ENCODE measurements at places on chromosomes 7 and 10. TPM values are rescaled to one million over a fixed set of nuclear protein-coding genes. Genes with fewer than 3 reads are reported as not detected.

DNA sequence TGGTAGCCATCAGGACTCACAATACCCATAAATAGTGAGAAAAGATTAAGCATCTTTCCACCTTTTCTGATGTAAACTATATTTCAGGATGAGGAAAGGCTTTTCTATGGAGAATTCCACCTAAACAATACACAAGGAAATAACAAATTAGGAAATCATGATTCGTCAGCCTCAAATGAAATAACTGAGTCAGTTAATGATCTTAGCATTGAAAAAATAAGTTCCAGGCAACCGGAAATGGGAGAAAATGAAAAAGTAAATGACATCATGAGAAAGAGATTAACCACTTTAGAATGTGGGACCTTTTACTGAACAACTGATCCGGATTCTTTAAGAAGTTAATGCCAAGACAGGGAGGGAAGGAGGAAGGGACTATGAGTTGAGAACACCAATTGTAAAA is 742.3 kb downstream of the TNS3 start:
- H3K27ac ChIP-seq, result no peak overlapping the region
- H3K36me3 ChIP-seq, result no peaks in the 10 kb centered on the region
- H3K4me3 ChIP-seq, result no peak overlapping the region
- DNase-seq, result no peak
- H3K27me3 ChIP-seq, result no peaks in the 10 kb centered on the region

DNA sequence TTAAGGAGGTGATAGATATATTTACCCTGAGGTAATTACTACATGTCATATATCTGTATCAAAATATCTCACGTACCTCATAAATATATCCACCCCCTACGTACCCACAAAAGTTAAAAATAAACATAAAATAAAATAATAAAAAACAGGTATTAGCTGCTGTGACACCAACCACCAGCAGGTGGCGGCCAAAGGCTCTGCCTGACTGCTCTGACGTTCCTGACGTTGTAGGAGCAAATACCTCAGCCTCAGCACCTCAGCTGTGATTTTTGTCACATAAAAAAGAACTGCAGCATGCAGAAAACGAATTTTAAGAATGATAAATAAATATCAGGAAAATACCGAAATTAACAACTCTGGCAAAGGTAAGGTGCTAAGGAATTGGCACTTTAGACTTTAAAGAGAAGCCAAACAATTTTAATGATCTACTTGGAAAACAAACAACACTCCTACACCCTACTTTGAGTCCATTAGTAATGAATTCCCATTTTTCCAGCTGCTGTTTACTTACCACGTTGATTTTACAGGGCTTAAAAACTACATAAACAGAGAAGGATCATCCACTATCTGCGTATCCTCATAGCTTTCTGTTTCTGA is 125.4 kb upstream of the TARP start:
- no peaks in the 10 kb centered on the region for H3K36me3 ChIP-seq
- peak; percentile 71 for DNase-seq
- H3K4me1 ChIP-seq, result no peaks in the 10 kb centered on the region

- peak; percentile 38 for DNase-seq
- H3K27ac ChIP-seq, result peak overlapping the region; percentile 75
- peak overlapping the region; percentile 61 for H3K4me3 ChIP-seq
Observed at GRCh38 chr7:75639071-75639885, 99.5 kb downstream of the HIP1 start.

DNA sequence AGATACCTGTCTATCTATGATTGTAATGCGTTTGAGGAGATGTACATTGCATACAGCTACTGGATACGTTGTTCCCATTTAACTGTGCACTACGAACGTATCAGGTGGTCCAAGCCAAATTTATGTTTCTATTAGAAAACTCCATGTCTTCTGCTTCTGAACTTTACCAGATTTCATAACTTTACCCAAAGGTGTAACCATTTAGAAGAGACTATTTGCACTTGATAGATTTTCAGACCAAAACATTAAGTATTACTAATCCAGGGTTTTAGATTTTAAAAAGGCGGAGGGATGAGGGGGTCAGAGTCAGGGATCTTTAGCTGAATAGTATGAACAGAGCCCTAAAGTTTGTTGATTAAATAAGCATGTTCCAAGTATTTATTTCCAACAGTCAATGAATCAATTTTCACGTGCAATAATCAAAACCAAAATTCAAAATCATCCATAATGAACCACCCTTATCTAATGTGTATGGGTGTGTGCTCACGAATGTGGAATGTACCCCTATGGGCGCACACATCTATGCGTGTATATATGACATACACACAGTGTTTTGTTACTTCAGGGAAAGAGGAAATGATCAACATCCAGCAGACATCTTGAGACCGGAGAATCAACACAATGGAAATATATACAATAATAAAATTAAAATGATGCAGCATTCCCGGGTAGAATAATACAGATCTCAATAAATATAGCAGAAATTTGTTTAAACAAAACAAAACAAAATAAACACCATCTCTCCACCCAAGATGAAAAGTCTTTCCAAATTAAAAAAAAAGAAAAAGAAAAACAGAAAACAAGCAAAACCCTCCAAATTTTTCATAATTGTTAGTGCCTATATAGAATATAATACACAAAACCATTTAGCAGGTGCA is 3.4 kb downstream of the FEZF1 start:
- no peak overlapping the region for H3K27ac ChIP-seq
- no peak for DNase-seq
- H3K4me1 ChIP-seq, result peaks cover 12% of the 10 kb centered on the region
- H3K4me3 ChIP-seq, result no peak overlapping the region
- H3K27me3 ChIP-seq, result peaks cover 11% of the 10 kb centered on the region

GRCh38 chr7:31146538-31146937 is 94.4 kb downstream of the ADCYAP1R1 start:
- no peaks in the 10 kb centered on the region for H3K27me3 ChIP-seq
- no peak overlapping the region for H3K4me3 ChIP-seq
- no peaks in the 10 kb centered on the region for H3K4me1 ChIP-seq

DNA sequence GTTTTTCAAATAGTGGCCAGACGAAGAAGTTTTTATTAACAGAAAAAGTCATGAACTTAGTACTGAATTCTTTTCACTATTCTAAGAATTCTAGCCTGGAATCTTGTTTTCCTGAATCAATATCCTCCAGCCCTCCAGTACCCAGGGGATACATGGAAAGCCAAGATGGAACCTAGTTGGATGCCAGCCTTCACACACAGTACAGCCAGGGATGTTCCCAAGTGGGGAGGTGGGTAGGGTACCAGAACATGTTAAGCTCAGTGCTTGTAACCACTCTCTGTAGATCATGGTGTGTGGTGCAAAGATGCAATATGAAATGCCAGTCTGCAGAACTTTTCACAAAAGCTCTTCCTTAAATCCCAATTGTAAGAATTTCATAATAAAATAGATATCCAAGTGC is 128.0 kb downstream of the POU6F2 start:
- no peak overlapping the region for H3K27ac ChIP-seq
- no peaks in the 10 kb centered on the region for H3K36me3 ChIP-seq
- DNase-seq, result no peak
- H3K4me1 ChIP-seq, result no peaks in the 10 kb centered on the region

- DNase-seq, result no peak
- no peaks in the 10 kb centered on the region for H3K4me1 ChIP-seq
- no peak overlapping the region for H3K4me3 ChIP-seq
Observed at GRCh38 chr10:27624941-27625340, 120.7 kb downstream of the MKX start.

GRCh38 chr7:112143136-112143535 is 63.1 kb downstream of the DOCK4 start:
- H3K27me3 ChIP-seq, result no peaks in the 10 kb centered on the region
- no peak overlapping the region for H3K4me3 ChIP-seq
- H3K36me3 ChIP-seq, result no peaks in the 10 kb centered on the region
- H3K4me1 ChIP-seq, result no peaks in the 10 kb centered on the region
- H3K27ac ChIP-seq, result no peak overlapping the region

- no peaks in the 10 kb centered on the region for H3K4me1 ChIP-seq
- H3K36me3 ChIP-seq, result no peaks in the 10 kb centered on the region
- no peak overlapping the region for H3K27ac ChIP-seq
Observed at GRCh38 chr7:27519793-27520469, 142.8 kb downstream of the HIBADH start.

- H3K4me1 ChIP-seq, result no peaks in the 10 kb centered on the region
- no peak overlapping the region for H3K27ac ChIP-seq
- no peaks in the 10 kb centered on the region for H3K27me3 ChIP-seq
- H3K36me3 ChIP-seq, result no peaks in the 10 kb centered on the region
Observed at GRCh38 chr10:120969219-120969645, 118.1 kb downstream of the WDR11 start.

GRCh38 chr10:1095498-1095897 is 39.3 kb downstream of the WDR37 start:
- H3K4me3 ChIP-seq, result no peak overlapping the region
- no peaks in the 10 kb centered on the region for H3K36me3 ChIP-seq
- no peak for DNase-seq
- H3K4me1 ChIP-seq, result peaks cover 7% of the 10 kb centered on the region

GRCh38 chr7:24917510-24918239 is 62.3 kb downstream of the OSBPL3 start:
- H3K36me3 ChIP-seq, result no peaks in the 10 kb centered on the region
- H3K27ac ChIP-seq, result no peak overlapping the region
- DNase-seq, result no peak

GRCh38 chr7:50331564-50332208 is 27.2 kb downstream of the IKZF1 start:
- no peaks in the 10 kb centered on the region for H3K27me3 ChIP-seq
- no peaks in the 10 kb centered on the region for H3K4me1 ChIP-seq
- no peak overlapping the region for H3K4me3 ChIP-seq

- DNase-seq, result no peak
- H3K36me3 ChIP-seq, result no peaks in the 10 kb centered on the region
Observed at GRCh38 chr10:110493832-110494426, 3.8 kb upstream of the DUSP5 start.

Gene CCSER2
- 65.4 TPM for total RNA-seq

Gene CDNF
- 14.1 TPM for total RNA-seq

Gene SFRP5
- 2.0 TPM for total RNA-seq

Gene PDE1C
- total RNA-seq, result 9.5 TPM

All from testis (tissue), 5 donors.